NCI-H1930 (cell line): ENCODE measurements at places on chromosomes 6 and 20.

DNA sequence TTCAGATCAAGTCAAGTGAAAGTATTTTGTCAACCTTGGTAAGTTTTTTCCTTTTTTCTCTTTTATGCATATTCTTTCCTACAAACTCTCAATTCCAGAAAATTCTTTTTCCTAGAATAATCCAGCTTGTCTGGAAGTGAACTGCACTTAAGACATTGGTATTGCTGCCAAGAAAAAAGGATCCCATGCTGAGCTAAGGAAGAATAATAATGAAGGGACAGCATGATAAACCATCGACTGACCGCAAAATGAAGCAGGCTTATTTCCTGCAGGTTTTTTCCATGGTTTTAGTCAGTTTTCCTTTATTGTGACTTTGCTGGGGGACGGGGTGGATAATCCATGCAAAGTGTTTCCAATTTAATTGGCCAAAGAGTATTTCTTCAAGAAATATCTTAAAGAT is 857.6 kb upstream of the SLC35B3 start:
- DNase-seq: no peak

GRCh38 chr20:6636209-6637159 is 131.0 kb upstream of the BMP2 start:
- DNase-seq: peak; percentile 17

DNA sequence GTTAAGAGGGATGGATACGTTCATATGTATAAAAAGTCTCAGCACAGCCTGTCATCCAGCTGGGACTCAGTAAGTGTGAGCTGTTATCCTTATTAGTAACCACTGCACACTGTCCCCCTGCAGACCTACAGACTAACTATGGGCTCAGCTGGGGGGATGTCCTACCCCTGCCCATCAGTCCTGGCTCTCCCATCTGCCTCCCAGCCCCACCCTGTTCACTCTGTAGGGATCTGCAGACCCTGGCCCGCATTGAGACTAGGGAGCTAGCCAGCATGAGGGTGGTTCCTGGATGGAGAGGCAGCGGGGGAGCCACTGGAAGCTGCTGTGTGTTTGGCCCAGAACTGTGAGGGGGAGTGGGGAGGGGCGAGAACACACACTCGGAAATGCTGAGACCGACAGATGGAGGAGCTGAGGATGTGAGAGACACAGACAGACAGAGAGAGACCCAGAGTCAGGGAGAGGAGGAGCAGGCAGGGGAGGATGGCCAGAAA is 17.1 kb downstream of the XKR7 start:
- no peak for DNase-seq

DNA sequence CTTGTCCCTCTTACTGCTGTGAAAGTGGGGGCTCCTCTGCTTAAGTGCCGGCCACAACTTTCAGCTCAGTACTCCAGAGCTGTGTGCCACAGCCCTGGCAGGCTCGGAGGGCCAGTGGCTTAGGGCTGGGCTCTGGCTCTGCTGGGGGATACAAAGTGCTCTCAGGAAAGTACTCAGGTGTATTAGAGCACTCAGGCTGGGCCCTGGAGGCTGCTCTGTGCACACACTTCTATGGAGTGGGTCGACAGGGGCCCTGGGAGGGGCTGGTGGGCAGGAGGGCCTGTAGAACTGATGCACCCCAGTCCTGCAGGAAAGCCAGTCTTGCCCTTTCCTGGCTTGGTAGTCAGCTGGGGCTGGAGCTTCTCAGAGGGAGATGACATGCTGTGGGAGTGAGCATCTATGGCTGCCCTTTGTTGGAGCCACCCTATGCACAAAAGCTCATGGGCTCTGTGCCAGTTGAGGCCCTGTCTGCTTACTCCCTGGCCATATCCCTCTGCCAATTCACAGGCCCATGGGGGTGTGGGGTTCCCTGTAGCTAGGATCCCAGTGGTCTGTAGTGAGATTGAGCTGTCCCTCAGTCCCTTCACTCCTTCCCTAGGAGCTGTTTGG is 22.0 kb downstream of the CENPW start:
- no peak for DNase-seq

DNA sequence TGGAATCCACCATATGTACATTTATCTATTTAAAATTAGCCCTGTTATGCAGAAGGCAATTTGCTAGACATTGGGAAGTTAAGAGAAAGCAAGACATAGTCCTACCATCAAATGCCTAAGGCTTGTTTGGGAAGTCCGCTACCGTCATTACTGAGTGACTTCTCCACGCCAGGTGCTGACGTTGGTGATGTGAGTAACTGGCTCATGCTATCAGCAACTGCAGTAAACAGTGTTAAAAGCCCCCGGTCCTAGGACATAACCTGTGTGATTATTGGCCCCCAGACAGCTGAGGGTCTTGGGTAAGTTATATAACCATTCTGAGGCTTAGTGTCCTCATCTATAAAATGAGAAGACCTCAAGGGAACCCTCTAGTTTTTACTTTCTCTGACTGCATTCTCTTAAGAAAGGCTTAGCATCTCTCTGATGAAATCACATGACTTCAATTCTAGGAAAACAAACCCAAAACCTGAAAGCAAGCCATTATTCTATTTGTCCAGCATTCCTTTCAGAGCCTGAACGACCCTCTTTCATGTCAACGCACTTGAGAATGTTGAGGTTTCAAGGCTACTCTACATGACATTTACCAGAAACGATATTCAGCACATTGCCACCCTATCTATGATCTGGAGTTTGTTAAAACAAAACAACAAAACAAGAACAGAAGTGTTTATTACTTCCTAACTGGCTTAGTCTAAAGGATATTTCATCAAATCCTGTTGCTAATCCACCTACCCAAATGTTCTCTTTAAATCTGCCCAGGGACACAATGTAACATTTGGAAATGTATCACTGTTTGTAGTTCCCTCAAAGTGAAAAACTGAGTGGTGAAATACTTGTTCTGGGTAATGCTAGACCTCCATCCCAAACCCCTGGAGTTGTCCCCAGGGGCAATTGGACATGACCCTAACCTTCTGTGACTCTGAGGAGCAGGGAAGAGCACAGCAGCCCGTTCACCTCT is 133.8 kb downstream of the BTBD3 start:
- DNase-seq: no peak

DNA sequence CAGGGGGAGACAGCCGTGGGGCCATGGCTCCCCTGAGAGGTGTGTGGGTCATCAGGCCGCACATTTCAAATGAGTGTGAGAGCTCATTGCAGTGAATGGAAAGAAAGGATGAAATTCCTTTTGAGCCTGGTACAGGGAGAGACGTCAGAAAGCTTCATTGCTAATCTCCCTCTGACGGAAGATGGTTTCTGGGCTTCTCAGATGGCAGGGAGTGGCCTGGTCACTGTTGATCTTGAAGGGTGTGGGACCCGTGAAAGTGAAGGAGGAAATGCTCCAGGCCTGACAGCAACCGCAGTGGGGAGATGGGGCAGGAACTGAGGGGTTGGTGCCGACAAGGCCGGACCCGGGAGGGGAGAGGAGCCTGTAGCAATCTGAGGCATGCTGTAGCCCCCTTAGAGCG is 127.4 kb downstream of the MYLK4 start:
- no peak for DNase-seq

DNA sequence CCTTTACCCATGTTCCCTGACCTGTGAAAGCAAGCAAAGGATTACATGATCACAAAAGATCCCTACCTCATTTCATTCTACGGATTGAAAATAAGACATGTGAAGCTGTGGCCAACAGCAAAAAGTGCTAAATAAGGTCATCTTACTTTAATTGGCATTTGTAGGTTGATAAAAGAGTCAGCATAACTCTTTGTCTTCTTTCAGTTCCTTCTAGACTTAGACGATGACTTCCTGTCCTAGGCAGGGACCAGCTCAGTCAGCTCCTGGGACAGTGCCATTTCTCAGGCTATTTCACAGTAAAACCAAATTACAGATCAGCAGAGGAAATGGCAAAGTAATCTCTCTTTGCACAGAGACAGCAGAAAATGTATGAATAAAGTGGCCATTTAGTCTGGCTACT is 480.7 kb downstream of the RFPL4B start:
- no peak for DNase-seq

GRCh38 chr20:6178537-6178936 is 55.7 kb upstream of the FERMT1 start:
- DNase-seq: peak; percentile 5

GRCh38 chr6:158835616-158836221 is 16.6 kb upstream of the EZR start:
- no peak for DNase-seq

- DNase-seq: no peak
Measured at GRCh38 chr6:46279874-46280273, 109.1 kb upstream of the ENPP5 start.

- no peak for DNase-seq
Measured at GRCh38 chr6:89008001-89008814, 44.8 kb upstream of the RNGTT start.

DNA sequence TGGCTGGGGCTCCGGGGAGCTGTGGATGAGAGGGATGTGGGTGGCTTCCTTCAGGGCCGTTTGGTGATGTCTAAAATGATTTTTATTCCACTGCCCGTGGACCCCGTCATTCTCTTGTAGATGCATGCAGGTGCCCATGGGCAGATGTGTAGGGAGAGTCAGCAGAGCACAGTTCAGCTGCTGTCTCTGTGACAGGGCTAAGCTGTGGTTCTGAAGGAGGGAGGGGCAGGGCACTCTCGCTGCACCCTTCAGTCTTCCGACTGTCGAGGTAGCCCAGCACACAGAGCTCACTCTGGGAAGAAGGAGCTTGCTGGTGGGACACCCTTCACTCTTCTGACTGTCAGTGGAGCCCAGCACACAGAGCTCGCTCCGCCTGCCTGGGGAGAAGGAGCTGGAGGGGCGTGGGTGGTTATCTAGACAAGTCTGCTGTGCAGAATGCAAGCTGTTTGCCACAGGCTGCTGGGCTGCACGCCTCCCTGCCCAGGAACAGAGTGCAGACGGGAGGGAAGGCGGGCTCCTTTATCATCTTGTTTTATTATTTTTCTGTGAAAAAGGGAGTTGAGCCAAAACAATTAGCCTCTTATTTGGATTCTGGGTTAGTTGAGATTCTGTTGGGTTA is 28.4 kb upstream of the ADRM1 start:
- DNase-seq: no peak

GRCh38 chr6:2883673-2884072 is 19.4 kb downstream of the SERPINB9 start:
- no peak for DNase-seq

- no peak for DNase-seq
Measured at GRCh38 chr20:36974660-36975059, 23.2 kb upstream of the SAMHD1 start.

- DNase-seq: no peak
Measured at GRCh38 chr6:85360794-85361642, 88.9 kb upstream of the NT5E start.

GRCh38 chr6:160926281-160927276 is 65.0 kb upstream of the MAP3K4 start:
- DNase-seq: no peak

GRCh38 chr6:71279321-71279720 is 9.3 kb upstream of the OGFRL1 start:
- DNase-seq: no peak

GRCh38 chr20:19701429-19701828 is 56.6 kb upstream of the RIN2 start:
- DNase-seq: no peak

DNA sequence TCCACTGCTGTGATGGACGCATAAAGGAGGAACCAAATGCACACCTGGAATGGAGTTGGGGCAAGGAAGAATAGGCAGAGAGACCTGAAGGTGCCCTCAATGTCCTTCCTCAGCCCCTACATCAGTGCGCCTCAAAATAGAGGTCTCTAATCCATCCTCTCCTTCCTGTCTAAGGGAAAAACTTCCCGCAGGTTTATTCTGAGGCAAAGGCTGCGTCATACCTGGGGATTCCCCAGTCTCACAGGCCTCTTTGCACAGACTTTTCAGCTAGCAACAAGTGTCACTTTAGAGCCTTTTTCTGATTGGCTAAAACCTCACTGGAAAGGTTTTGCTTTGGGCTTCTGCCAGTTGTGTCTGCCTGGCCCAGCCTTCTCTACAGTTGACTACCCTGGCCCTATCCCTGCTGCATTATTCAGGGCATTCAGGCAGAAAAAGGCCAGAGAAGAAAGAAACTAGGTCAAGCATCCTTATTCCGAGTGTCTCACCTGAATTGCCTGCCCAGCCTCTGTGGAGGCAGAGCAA is 1.8 kb upstream of the HLA-DQB1 start:
- peak; percentile 16 for DNase-seq

DNA sequence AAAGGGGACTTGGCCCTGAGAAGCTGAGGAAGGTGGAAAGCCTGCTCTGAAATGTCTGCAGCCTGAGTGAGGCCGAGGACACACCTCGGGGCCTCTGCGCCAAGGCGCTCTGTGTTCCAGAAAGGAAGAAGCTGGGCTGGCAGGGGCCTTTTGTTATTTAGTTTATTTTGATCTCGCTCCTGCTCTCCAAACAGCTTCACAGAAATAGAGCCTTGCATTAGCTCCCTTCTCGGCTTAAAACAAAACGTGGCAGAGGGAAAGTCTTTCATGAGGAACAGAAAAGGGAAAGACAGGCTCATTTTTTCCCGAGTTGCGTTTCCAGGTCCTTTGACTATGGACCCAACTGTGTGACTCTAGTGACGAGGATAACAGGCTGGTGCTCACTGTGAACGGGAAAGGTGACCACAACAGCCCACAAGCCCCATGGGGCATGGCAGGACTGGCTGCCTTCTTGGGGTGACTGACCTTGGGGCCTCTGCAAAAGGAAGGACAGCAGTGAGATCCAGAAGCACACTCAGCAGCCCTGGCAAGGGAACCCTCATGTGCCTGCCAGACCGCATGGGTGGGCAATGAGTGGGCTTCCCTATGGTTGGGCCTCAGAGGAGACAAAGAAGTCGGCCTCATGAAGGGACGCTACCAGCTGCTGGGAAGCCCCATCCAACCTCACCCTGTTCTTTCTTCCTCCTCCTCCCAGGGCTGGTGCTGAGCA is 18.7 kb downstream of the LEMD2 start:
- no peak for DNase-seq

- DNase-seq: no peak
Measured at GRCh38 chr6:36459501-36459900, 16.7 kb downstream of the KCTD20 start.

DNA sequence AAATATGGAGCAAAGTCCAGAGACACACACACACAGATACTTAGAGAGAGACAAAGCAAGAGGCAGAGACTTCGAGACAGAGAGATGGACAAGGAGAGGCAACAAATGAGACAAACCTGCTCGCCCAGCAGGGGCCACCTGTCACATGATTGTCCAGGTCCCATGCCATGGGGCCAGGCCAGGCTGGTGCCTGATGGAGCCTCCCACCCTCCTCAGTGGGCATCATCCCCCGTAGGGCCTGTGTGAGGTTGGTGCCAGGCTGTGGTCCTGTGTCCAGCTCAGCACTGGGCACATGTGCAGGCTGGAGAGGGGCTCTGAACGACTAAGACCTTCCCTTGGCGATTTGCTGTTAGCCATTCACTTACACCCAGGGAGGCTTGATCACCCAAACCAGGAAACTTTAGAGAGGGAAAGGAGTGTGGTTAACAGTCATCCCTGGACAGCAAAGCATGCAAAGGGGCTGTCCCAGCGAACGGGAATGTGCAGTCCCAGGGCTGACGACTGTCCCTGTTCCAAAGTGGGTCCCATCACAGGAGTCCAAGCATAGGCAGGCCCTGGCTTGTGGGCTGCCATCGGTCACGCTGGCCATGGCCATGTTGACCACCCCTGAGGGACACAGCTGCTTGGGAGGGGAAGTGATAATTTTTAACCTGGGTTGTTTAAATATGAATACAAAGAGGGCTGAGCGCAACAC is 38.4 kb upstream of the PHACTR3 start:
- no peak for DNase-seq

- DNase-seq: no peak
Measured at GRCh38 chr6:47453372-47453936, 24.1 kb upstream of the CD2AP start.
